ENCODE measurements at places on chromosomes 12 and 14.
A peak's percentile ranks its signal among the peaks of the same experiment; 100 is the strongest.

- no peak for DNase-seq
Observed at GRCh38 chr12:115758877-115759620, 518.4 kb downstream of the MED13L start.

GRCh38 chr14:69644814-69645213, 33.4 kb downstream of the SUSD6 start:
- no peak for DNase-seq

DNA sequence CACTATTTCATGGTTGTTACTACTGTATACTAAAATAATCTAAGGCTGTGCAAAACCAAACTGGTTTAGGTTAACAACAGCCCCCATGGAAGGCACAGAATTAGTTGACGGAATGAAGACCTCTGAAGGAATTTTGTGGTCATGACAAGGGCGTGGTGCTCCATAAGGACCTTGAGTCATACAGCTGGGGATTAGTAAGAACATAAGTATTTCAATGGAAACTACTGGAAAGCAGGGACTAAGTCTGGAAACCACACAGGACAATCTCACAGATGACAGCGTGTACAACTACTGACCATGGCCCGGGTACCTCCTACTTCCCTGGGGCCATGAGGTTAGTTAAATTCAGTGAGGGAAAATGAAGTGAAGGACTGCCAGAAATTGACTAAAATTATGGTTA, 98.5 kb upstream of the PLEKHA5 start:
- DNase-seq, result no peak

- no peak for DNase-seq
Observed at GRCh38 chr12:11164384-11164783, 6.6 kb upstream of the SMIM10L1 start.

GRCh38 chr14:46840944-46841720, 189.6 kb upstream of the RPL10L start:
- no peak for DNase-seq

- no peak for DNase-seq
Observed at GRCh38 chr14:89534902-89535685, 118.1 kb upstream of the FOXN3 start.

- DNase-seq, result peak; percentile 62
Observed at GRCh38 chr14:103546652-103547454, 15.6 kb downstream of the BAG5 start.

GRCh38 chr14:77603654-77604255, 12.7 kb downstream of the SPTLC2 start:
- DNase-seq, result no peak
